ENCODE measurements at places on chromosomes 11 and 22. TPM values are rescaled to one million over a fixed set of nuclear protein-coding genes. Genes with fewer than 3 reads are reported as not detected.
A peak's percentile ranks its signal among the peaks of the same experiment; 100 is the strongest.

- DNase-seq: no peak
Measured at GRCh38 chr11:27913650-27914049, 194.3 kb downstream of the KIF18A start.

GRCh38 chr11:66694732-66695207 lies 17.1 kb upstream of the RBM4B start:
- DNase-seq: peak; percentile 97

GRCh38 chr11:27312110-27312509 lies 50.9 kb downstream of the CCDC34 start:
- no peak for DNase-seq

DNA sequence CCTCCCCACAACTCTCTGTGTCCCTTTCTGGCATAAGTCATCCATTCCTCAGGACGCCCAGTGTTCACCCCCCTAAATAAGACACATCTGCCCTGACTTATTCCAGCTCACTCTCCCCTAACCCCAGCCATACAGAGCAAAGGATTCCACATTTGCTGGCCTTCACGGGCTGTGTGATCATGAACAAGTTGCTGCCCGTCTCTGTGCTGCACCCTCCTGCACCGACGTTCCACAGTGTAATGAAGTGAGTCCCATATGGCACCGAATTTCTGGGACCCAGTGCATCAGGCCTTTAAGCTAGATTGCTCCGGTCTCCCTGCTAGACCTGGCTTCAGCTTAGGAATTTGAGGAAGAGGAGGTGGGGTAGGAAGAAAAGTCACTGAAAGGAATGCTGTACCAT lies 22.4 kb upstream of the LRRC32 start:
- no peak for DNase-seq

DNA sequence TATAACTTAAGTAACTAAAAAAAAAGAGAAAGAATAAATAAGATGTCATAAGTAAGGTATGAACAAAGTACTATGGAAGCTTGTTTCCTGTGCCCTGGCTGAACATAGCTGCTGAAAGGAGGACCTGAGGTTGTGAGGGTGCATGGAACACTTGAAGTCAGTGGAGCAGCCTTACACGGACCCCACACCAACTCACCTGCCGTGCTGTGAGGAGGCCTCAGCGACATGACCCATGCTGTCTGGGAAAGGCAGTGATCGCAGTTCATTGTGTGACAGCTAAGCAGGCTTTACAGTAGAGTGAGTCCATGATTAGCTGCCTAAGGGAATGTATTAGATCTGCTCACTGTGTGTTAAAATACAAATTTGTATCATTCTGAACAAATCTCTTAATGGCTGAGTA lies 17.6 kb downstream of the RASSF10 start:
- no peak for DNase-seq

DNA sequence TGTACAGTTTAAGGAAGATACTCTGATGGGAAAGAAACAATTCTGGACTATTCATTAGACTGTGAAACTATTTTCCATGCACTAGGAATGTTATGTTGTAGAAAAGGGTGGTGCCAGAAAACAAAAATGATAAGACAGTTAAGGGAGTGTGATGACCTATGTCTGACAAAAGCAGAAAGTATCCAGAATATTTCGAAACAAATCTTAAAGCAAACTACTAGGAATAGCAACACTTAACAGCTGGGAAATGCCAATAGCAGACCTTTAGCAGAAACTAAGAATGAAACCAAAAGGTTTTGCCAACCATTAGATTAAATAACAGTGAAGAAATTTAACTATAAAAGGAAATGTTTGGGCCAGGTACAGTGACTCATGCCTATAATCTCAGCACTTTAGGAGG lies 3.3 kb upstream of the ARHGAP20 start:
- peak; percentile 38 for DNase-seq

GRCh38 chr22:19644314-19645223 lies 69.7 kb upstream of the SEPTIN5 start:
- no peak for DNase-seq

- DNase-seq: peak; percentile 67
Measured at GRCh38 chr11:107545101-107545514, 20.4 kb downstream of the ALKBH8 start.

DNA sequence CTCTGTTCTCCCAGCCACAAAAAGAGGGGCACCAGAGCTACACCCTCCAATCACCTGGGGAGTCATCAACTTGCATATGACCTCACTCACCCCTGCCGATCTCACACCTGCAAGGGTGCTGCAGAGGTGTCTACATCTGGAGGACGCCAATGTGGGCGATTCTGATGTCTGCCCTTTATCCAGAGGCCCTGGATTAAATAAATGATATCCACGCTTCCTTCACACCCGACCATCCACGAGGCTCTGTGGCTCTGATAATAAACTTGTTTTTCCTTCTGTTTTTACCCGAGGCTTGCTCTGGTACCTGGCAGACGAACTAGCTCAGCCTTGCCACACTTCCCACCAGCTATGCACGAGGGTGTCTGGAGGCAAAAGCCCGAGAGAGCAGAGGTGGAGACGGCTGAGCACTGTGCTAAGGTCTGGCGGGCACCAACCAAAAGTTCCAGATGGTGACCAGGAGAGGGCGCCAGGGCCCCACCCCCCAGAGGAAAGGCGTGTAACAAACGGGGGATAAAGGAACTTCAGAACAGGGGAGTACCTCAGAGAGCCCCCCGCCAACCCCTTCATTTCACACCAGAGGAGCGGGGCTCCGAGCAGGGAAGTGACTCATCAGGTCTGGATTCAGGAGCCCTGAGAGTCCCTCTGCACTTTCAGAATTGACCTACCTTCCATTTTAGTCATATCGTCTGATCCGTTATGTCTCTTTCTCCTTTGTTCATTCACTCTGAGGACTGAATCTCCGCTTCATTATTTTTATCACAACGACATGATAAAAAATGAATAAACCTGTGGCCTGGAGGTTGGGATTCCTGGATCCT lies 13.5 kb downstream of the SCN3B start:
- DNase-seq: peak; percentile 23

DNA sequence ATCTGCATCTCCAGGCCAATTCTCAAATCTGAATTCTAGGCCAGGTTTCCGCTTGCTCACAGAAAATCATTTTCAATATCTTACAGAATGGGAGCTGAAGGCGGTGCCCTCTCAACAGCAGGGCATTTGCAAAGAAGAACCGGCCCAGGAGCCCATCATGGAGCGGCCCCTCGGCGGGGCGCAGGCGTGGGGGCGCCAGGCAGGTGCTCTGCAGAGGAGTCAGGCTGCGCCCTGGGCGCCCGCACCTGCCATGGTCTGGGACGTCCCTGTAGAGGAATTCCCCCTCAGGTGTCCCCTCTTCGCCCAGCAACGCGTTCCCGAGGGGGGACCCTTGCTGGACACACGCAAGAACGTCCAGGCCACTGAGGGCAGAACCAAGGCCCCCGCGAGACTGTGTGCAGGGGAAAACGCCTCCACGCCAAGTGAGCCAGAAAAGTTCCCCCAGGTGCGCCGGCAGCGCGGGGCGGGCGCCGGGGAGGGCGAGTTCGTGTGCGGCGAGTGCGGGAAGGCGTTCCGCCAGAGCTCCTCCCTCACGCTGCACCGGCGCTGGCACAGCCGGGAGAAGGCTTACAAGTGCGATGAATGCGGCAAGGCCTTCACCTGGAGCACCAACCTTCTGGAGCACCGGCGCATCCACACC lies 11.5 kb downstream of the ZNF74 start:
- DNase-seq: no peak

DNA sequence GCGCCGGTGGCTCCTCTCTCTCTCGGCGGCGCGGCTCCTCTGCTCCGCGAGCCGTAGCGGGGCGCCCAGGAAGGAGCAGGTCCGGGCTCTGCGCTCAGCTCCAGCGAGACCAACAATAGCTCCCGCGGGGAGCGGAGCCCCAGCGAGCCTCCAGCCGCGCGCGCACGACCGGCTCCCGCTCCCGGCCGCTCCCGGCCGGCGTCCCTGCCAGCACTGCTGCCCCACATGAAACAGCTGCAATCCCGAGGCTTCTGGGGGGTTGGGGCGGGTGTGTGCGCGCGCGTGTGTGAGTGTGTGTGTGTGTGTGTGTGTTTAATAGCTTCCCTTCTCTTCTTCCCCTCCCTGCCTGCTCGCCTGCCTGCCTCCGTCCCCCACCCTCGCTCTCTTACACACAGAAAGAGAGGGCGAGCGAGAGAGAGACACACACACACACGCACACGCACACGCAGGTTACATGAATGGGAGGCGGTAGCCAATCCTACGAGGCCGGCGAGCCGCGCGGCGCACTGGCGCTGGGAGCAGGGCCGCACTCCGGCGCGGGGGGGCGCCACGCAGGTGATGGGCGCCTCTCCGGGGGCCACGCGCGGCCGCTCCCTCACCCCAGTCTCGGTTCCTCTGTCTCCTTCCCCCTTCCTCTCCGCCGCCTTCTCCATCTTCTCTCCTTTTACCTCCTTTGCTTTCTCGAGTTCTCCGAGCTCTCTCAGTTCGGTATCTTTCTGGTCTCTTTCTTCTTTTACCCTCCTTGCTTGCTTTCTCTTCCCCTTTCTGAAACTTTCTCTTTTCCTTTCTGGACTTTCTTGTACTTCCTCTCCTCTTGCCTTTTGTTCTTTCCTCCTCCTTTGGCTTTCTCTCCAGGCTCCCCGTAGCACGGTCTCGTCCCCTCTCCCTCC lies at the start of gene TENM4:
Gene TENM4, minus strand, starts transcription at position 460 of the 890 bp plus-strand sequence. CDS start 371,086 bp downstream, outside the sequence.
- DNase-seq: peak; percentile 37

- DNase-seq: no peak
Measured at GRCh38 chr11:60972182-60973030, 926 bp downstream of the CD6 start.

Gene MLC1
- 1.4 TPM for total RNA-seq

Gene FAM89B
- 43.1 TPM for total RNA-seq

Gene SLC25A18
- 0.41 TPM for total RNA-seq

All from H4 (cell line).